NCI-H2081 (cell line): ENCODE measurements at places on chromosomes 1 and 21.

DNA sequence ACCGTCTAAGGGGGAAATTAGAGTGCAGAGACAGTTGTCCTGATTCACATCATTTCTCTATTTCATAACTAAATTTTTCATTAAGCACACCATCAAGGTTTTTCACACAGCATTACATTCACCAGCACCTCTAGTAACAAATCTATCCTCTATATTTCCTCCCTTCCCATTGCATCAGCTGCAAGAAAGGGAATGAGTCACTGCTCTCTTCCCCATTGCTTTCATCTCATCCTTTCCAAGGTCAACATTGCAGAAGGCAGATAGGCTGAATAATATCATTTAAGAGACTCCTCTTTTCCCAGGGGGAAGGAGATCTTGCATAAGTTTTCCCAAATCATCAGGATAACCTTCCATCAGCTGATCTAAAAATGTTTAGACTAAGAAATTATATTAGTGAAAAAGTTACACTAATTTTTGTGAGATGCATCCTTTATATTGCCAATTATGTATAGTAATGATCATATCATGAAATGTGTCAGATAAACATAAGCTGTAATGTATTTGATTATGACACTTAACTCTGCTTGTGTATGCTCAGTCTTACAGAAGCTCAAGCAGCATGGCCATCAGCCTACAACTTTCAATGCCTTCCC, 4.3 kb downstream of the INTS7 start:
- DNase-seq: no peak

GRCh38 chr1:117618450-117619122, 12.7 kb downstream of the TENT5C start:
- DNase-seq: no peak

GRCh38 chr1:181180407-181181031, 92.0 kb downstream of the IER5 start:
- no peak for DNase-seq

DNA sequence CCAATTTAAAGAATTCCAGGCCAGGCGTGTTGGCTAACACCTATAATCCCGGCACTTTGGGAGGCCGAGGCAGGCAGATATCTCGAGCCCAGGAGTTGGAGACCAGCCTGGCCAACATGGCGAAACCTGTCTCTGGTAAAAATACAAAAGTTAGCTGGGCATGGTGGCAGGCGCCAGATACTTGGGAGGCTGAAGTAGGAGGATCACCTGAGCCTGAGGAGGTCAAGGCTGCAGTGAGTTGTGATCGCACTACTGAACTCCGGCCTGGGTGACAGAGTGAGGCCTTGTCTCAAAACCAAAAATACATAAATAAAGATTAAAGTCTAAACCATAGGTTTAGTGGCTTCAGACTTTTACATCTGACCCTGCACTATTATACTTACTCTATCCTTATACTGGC, 32.4 kb downstream of the BTG3 start:
- no peak for DNase-seq

- DNase-seq: no peak
These were observed 37.1 kb downstream of the DDAH1 start for GRCh38 chr1:85427849-85428248.

- peak; percentile 56 for DNase-seq
These were observed 63.7 kb downstream of the MACF1 start for GRCh38 chr1:39268112-39268581.

DNA sequence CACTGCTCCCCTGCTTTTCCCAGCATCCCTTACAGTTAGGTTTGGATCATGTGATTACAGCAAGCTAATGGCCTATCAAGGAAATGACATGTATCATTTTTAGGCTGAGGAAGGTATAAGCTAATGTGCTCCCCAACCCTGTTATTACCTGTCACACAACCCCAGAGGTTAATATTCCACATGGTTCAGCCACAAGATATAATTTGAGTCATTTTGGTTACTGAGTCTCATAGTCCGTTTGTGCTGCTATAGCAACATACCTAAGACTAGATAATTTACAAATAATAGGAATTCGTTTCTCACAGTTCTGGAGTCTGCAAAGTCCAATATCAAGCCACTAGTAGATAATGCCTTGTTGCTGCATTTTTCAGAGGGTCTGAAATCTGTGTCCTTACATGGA, 29.1 kb upstream of the SLC16A1 start:
- no peak for DNase-seq

- DNase-seq: no peak
These were observed 55.1 kb downstream of the CD58 start for GRCh38 chr1:116515702-116516101.

- no peak for DNase-seq
These were observed 59.3 kb upstream of the B3GALNT2 start for GRCh38 chr1:235563513-235564061.

DNA sequence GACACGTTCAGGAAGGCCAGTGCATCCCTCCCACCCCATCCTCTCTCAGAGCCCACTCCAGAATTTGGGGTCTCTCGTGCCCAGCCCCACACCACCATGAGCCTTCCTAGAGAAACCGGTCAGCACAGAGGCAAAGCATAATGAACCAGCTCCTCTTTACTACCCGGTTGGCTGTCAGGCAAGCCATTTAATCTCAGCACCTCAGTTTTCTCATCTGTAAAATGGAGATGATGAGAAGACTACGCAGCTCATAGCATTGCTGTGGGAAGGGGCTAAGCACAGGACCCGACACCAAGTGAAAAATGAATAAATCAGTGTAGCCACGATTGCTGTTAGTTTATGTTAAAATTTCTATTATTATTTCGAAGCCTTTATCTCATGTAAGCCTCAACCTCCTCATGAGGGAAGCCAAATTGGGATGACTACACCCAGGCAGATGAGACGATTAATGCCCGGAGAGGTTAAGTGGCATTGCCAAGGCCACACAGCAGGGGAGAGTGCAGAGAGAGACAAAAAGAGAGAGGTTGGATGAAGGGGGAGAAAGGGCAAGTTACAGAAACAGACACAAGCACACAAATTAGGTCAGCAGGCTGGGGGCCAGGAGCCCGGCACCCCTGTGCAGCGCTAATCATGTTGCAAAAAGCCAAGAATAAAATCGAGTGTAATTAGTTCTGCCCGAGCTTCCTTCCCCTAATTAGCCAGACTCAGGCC, 25.7 kb downstream of the SDC3 start:
- DNase-seq: no peak

GRCh38 chr1:81007024-81007423, 793.7 kb upstream of the ADGRL2 start:
- DNase-seq: no peak

DNA sequence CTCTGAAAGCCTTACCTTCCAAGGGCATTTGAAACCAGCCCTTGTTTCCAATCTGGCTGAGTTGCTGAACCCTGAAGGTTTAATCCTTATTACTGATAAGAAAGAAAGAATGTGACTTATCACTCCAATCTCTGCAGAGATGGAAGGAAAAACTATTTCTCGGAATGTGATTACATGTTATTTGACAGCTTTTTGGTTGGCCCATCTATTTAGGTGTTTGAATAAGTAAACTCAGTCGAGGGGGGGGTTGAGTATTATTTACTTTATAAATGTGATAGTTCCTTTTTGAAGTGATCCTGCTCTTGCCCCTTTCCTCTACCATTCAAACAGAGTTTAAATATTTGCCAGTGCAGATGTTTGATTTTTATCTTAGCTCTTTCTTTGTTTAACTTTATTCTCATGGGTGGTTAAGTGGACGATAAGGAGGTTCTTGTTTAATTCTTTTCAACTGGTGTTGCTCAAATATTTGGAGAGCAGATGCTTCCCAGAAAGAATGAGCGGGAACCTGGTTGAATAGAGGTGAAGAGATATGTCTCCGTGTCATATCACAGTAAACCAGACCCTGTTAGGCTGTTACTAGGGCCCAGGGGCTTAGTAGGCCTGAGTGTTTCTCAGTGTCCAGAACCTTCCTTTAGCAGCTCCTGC, 126.1 kb downstream of the CACHD1 start:
- DNase-seq: no peak

GRCh38 chr1:18618546-18619466, 11.8 kb upstream of the PAX7 start:
- DNase-seq: no peak

DNA sequence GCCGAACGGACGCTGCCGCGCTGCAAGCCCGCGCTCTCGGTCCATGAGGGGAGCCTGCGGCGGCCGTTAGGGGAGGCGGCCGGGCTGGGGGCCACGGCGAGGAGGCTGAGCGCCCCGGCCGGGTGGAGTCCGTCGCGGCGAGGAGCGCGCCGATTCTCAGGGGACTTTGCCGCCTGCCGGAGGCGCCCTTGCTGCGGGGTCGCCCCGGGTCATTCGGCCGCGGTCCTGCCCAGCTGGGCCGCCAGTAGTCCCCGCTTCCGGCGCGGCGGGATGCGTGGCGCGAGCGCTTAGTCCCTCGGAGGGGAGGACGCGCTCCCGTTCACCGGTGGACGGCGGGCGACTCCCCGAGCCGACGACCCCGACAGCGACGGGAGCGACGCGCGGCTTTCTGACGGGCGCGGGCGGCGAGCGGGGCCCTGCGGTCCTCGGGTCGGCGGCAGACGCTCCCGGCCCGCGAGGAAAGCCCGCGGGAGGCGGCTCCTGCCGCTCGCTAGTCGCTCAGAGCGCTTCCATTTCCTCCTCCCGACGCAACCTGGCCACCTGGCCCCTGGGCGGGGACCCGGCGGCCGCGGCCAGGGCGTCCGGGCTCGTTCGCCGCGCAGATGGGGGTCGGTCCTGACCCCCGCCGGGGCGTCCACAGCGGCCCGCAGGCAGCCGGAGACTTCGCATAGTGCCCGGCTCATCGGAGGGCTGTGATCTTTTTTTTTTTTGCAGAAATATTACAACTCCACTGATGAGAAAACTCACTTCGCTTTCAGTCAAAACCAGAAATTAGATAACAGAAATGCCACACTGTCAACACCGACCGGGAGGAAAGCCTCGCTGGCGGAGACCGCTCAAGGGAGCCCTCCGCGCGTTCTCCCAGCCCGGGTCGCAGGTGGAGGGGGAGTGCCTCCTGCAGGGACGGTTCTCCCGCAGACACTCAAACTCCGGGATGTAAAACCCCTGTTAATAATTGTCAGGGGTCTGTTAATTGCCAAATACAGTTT, 641 bp upstream of the ZBTB21 start:
- peak; percentile 13 for DNase-seq

DNA sequence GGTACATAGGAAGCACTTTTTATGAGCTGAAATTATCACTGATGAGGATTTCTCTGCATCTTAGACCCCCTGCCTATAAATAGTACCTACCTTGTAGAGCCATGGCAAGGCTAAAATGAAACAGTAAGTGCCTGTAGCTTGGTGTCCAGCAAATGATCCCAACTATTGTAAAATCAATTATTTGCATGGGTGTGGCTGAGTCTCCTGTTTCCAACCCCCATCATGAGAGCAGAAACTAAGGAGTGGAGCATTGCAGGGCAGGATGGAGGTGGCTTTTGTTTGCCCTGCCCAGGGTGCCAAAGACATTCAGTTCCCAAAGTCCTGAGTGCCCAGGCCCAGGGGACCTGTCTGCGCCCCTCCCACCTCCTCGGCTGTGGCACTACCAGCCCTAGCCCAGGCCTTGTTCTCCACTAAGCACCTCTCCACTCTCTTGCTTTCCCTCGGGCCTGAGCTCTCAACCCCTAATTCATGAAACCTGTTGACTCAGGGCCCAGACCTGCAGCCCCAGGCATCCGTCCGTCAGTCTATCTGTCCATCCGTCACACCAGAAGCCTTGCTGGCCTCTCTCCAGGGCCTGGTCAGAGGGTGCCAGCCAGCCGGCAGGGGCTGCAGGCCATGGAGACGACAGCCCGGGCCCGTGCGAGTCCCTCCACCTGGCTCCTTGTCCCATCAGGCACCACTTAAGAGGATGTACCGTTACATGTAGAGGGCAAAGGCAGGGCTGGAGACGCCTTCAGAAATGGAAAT, 39.6 kb downstream of the PAX7 start:
- DNase-seq: no peak

- peak; percentile 34 for DNase-seq
These were observed 98.8 kb downstream of the RASAL2 start for GRCh38 chr1:178192686-178193085.
